ENCODE measurements at places on chromosomes 13 and 19. TPM values are rescaled to one million over a fixed set of nuclear protein-coding genes. Genes with fewer than 3 reads are reported as not detected.

The ZNF724 gene
- 12.1 TPM for total RNA-seq

The GPR18 gene
- total RNA-seq: 8.4 TPM

The ZNF730 gene
- total RNA-seq: 0.37 TPM

DNA sequence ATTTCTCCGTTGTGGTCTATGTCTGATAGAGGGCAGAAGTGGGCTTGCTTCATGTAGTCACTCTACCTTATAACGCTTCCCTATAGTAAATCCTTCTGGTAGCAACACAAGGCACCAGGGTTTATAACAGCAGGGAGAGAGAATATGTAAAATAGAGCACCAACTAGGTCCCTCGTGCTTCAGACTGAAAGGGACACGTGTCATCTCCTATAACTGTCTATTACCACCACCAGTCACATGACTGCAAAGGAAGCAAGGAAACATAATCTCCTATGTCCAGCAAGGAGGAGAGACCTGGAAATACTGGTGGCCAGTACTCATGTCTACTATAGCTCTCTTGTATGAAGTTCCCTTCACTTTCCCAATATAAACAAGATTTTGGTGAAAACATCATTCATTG, 79.2 kb downstream of the SLAIN1 start:
- DNase-seq: no peak
- H3K27me3 ChIP-seq: no peaks in the 10 kb centered on the region
- H3K27ac ChIP-seq: no peak overlapping the region
- no peak overlapping the region for H3K4me3 ChIP-seq
- no peaks in the 10 kb centered on the region for H3K36me3 ChIP-seq

DNA sequence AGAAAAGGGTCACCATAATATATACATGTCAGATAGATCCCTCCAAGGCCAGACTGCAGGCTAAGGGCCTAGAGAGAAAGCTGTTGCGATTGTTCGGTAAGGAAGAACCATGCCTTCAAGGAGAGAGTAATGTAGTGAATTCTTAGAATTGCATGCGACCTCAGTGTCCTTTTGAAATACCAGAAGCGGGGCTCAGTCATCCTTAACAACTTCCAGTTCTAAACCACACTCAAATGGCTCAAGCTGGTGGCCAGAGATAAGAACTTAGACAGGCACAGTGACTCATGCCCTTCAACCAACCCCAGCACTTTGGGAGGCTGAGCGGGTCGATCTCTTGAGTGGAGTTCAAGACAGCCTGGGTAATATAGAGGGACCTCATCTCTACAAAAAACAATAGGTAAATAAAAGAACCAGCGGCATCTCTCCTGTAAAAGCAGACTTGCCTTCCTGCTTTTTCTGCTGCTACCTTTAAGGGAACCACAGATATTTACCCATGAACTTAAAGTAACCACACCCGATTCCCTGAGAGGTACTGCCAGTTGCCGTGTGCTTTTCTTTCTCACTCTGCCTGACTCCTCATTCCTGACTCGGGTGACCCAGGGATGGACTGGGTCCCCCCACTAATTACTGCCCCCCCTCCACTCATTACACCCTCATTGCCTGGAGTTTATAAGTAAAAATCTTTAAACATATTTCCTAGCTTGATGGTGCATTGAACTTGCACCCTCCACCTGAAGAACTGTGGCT, 15.4 kb upstream of the SIGLEC6 start:
- no peaks in the 10 kb centered on the region for H3K36me3 ChIP-seq
- peaks cover 9% of the 10 kb centered on the region for H3K27me3 ChIP-seq
- H3K4me1 ChIP-seq: peaks cover 58% of the 10 kb centered on the region
- peak overlapping the region; percentile 64 for H3K27ac ChIP-seq
- peak overlapping the region; percentile 28 for H3K4me3 ChIP-seq
- DNase-seq: no peak

The GPR180 gene
- 9.2 TPM for total RNA-seq

DNA sequence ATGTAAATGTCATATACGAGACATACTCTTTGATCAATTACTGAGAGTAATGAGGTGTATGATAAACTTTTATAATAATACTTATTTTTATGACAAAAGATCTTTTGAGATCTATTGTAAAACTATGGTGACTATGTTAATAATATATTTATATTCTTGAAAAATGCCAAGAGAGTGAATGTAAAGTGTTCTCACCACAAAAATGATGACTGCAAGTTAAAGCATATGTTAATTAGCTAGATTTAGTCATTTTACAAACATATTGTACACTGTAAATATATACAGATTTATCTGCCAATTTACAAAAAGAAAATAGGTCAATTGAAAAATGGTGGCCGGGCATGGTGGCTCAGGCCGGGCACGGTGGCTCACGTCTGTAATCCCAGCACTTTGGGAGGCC, 81.0 kb downstream of the GPC6 start:
- H3K36me3 ChIP-seq: no peaks in the 10 kb centered on the region
- DNase-seq: no peak
- H3K4me3 ChIP-seq: no peak overlapping the region
- no peaks in the 10 kb centered on the region for H3K27me3 ChIP-seq

The CCDC169 gene
- 0.23 TPM for total RNA-seq

The CEACAM7 gene
- not detected for total RNA-seq

Data from activated T-helper 2 cell treated with anti-CD3 and anti-CD28 coated beads, Interferon-gamma antibody, Interleukin-2, Interleukin-4, amounts not matched to agents 10 μg/mL and 5 μg/mL and 100 μg/mL, durations not matched to agents 14 hours and 24 hours and 36 hours (primary cell).